Omental fat pad (tissue), 4 donors: ENCODE measurements at places on chromosomes 6 and 20.

DNA sequence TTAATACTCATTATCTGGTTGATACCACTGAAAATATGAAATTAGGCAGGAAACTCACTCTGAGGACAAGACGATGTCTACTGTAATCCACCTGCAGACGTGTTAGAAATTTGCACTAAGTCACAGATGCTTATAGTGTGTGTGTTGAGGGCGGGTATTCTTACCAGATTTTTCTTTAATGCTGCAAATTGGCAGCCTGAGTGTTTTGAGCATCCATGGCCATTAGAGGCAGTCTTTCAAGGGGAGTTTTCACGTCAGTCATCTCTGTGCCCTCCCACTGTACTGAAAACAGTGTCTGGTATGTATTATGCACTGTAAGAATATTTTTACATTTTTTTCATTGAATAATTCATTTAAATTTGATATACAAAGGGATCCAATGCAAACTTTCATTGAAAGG lies 266.5 kb upstream of the QKI start:
- no peak for DNase-seq

DNA sequence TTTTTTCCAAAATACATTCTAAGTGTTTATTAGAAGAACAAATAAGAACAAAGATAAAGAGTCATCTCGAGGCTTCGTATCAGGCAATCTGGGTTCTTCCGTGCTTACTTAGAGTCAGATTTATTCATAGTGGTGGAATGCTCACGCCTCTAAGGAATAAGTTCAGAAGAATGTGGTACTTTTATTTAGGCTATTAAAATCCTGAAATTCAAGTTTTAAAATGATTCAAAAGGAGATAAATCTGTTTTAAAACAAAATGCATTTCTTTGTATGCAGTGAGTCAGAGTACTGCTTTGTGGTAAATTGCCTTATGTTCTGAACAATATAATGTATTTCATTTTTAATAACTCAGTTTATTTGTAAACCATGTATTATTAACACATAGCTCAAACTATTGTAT lies 89.1 kb downstream of the FUT9 start:
- no peak for DNase-seq

DNA sequence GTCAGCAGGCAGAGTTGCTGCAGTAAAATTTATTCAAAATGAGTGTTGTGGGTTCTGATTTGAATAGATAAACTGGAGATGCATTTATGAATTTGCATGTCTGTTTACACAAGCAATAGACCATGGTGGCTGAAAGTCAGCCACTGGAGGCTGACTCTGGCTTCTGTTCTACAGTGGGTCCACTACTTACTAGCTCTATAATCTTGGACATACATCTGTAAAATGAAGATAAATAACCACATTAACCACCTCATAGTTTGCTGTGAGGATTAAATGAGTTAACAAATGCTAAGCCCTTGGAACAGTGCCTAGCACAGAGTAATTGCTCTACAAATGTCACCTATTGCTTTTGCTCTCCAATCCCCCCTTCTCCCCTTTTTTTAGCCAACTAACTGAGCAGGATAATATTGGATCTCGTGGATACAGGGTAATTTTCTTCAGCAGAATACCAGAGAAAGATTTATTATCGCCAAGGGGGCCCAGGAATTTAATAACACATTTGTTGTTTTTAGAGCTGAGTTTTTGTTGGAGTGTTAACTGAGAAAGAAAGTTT lies 1.4 kb upstream of the PM20D2 start:
- no peak for DNase-seq

DNA sequence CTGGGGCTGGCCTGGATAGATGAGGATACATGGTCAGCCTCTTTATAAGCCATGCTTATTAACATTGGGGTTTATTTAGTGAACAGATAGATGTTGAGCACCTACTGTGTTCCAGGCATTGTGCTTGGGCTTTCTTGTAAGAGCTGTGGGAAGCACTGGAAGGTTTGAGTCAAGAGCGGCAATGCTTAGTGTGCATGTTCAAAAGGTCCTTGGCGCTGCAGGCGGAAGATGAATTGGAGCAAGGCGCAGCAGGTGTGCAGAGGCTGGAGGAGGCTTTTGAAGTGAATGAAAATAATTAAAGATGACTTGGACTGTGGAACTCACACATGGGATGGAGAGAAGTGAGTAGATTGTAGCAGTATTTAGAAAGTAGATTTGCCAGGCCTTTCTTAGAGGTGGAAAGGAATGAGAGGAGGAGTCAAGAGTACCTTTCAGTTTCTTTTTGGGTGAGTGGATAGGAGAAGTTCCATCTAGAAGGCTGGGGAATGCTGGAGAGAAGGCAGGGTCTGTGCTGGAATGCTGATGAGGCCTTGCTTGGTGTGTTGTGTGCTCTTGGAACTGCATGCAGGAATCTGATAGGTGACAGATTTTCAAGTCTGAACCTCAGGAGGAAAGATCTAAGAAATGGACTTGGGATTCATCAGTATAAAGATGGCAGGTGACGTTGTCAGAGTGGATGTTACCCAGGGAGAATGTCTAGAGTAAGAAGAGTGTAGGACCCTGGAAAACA lies 26.4 kb downstream of the SNX9 start:
- DNase-seq = no peak

GRCh38 chr6:22904431-22904830 lies 335.1 kb downstream of the HDGFL1 start:
- no peak for DNase-seq

GRCh38 chr6:127402890-127403617 lies 56.1 kb downstream of the KIAA0408 start:
- DNase-seq = no peak

GRCh38 chr6:11814106-11814505 lies 35.5 kb upstream of the ADTRP start:
- no peak for DNase-seq

- no peak for DNase-seq
Measured at GRCh38 chr6:5343998-5344397, 82.7 kb downstream of the FARS2 start.

DNA sequence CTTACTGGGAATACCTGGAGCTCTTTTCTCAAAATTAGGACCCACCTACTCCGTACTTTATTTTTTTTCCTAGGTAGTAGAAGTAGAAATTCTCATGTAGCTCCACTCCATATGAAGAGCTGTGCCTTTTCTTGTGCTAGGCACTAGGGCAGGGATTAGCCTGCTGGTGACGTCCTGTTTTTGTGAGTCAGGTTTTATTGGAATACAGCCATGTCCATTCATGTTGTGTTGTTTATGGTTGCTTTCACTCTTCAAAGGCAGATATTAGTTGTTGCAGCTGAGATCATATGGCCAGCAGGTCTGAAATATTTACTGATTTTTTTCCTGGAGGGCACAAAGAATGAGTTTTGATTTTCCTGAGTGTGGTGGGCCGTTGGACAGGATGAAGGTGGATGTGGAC lies 20.5 kb downstream of the XRN2 start:
- no peak for DNase-seq

DNA sequence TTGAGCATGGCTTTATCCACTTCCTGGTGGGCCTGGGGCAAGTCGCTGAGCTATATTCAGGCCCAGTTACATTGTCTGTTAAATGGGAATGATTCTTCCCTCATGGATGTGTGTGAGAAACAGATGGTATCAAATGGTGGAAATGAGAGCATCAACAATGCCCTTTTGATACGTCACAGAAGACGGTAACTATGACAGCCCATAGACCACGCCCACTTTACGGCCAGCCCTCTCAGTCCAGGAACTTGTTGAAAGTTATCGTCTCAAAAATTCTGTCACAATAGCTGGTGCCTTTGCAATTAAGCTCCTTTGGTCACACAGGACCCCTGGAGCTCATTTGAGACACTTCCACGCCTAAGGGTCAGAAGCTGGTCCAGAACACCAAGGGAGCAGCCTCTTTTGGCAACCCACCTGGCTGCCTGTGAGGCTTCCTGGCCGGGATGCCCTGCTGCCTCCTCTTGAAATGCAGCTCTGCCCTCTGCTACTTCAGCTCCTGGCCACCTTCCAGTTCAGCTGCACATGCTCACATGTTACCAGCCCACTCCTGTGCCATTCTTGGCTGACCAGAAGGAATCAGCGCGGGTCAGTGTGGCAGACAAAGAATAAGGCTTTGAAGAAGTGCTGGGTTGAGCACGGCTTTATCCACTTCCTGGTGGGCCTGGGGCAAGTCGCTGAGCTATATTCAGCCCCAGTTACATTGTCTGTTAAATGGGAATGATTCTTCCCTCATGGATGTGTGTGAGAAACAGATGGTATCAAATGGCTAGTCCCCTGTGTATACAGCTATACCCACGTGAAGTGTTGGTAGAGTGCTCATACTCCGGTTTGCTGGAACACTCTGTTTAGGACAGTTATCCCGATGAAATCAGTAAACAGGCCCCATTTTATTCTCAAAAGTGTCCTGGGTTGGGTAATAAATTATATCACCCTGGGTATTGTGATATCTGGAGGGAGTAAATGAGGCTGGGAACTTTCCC lies 199.2 kb upstream of the SUPT3H start:
- DNase-seq = no peak

GRCh38 chr6:90413867-90414266 lies 117.2 kb upstream of the BACH2 start:
- DNase-seq = no peak

GRCh38 chr6:166572370-166573261 lies 13.9 kb downstream of the RAMACL start:
- DNase-seq = no peak

DNA sequence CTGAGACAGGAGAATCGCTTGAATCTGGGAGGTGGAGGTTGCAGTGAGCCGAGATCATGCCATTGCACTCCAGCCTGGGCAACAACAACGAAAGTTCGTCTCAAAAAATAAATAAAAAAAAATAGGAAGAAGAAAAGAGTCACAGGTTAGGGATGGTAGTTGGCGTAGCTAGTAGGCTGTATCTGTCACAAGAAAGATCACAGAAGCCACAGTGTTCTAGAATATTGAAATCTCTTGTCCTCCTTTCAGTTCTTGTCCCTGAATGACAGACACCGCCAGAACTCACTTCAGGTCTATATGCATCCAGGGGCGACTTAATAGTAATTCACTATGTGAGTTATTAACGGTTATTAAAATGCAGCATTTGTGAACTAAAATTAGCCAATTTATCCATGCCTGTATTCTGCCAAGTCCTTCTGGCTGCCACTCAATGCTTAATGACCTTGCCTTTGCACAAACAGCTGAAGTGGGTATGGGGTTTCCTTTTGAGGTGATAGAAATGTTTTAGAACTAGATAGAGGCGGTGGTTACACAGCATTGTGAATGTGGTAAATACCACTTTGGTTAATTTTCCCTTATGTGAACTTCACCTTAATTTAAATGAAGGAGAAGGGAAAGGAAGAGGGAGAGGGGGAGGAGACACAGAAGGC lies 41.3 kb upstream of the ZMYND8 start:
- no peak for DNase-seq

DNA sequence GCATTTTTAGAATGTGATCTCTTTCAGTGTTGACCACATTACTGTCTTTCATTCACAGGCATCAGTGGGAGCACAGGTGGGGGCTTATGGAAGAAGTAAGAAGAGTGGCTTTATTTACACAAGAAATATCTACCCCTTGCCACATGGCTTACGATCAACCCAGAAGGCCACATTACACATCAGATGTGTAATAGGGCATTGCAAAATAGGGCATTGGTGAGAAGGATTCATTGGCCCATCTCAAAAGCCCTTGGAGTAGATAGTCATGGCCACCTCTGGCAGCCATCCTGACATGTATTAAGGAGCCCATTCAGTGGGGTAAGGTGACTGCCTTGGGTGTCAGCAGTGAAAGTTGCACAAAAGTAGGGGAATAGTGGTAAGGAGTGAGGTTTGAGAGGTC lies 97.5 kb downstream of the MAFB start:
- DNase-seq = no peak

GRCh38 chr6:13268913-13269518 lies 59.3 kb downstream of the TBC1D7 start:
- DNase-seq = no peak

DNA sequence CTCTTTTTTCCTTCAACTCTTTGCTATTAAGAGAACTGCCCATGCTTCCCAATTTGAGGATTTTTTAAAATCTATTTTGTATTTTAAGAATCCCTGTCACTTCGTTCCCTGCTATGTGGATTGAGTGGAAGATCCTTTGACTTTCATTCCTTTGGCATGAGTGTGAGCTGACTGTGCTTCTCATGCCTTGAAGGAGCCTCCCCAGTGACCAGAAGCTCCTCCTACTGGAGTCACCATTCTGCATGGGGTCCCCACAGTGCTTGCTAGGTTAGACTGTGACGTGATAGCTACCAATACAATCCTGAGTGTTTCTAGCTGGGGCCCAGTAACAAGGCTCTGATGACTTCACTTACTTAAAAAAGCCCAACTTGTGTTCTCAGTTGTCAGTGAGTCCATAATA lies 104.4 kb upstream of the LAMP5 start:
- no peak for DNase-seq

DNA sequence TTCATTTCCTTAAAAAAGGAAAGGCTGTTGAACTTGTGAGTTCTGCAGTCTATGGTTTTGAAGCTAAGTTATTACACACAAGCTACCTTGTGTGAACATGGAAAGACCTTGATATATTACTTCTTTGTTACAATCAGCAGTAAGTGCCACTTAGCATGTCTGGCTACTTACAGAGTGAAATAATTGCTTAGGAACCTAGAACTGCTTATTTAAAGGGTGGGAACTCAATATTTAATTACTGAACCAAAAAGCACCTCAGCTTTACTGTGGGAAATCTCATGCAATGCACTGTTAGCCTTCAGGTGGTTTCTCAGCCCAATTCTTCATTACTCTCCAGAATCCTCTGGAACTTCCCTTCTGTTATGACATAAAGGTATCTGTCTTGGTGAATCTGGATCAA lies 17.9 kb downstream of the PERP start:
- DNase-seq = no peak

- no peak for DNase-seq
Measured at GRCh38 chr6:135289816-135290215, 108.7 kb downstream of the MYB start.

DNA sequence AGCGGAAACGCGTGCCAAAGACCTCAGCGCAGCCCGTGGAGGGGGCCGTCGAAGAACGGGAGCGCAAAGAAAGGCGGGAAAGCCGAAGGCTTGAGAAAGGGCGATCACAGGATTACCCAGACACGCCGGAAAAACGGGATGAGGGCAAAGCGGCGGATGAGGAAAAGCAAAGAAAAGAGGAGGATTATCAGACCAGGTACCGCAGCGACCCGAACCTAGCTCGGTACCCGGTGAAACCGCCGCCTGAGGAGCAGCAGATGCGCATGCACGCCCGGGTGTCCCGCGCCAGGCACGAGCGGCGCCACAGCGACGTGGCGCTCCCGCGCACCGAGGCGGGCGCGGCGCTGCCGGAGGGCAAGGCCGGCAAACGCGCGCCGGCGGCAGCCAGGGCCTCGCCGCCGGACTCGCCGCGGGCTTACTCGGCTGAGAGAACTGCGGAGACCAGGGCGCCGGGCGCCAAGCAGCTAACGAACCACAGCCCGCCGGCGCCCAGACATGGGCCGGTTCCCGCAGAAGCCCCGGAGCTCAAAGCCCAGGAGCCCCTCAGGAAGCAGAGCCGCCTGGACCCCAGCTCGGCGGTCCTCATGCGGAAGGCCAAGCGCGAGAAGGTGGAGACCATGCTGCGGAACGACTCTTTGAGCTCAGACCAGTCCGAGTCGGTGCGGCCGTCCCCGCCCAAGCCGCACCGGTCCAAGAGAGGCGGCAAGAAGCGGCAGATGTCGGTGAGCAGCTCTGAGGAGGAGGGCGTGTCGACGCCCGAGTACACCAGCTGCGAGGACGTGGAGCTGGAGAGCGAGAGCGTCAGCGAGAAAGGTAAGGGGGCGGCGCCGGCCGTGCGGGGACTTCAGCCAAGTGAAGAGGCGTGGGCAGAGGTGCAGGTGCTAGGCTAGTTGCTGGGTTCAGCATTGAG lies 296.2 kb downstream of the RIMS1 start:
- DNase-seq = no peak

GRCh38 chr6:79403086-79403485 lies 134.1 kb downstream of the LCA5 start:
- no peak for DNase-seq

GRCh38 chr6:105058846-105059245 lies 101.9 kb downstream of the LIN28B start:
- no peak for DNase-seq
